ENCODE measurements at places on chromosomes 12 and 14. TPM values are rescaled to one million over a fixed set of nuclear protein-coding genes. Genes with fewer than 3 reads are reported as not detected.

GRCh38 chr14:52434955-52435354 is 117.3 kb downstream of the TXNDC16 start:
- no peak for DNase-seq

DNA sequence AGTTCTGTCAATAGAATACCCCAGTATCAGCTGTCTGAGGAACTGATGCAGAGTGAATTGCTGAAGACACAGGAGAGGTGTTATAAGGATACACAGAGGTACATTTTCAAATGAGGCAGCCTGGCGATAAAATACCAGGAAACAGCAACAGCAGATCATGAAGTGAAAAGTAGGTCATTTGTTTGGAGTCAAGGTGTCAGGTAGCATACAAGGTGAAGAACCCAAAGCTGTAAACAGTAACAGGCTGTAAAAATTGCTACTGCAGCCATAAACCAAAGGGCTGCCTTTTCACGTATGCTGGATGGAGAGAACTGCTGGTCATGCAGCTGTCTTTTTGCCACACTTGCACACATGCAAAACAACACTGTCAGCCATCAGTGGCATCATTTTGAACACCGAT is 9.3 kb upstream of the TWF1 start:
- no peak for DNase-seq

DNA sequence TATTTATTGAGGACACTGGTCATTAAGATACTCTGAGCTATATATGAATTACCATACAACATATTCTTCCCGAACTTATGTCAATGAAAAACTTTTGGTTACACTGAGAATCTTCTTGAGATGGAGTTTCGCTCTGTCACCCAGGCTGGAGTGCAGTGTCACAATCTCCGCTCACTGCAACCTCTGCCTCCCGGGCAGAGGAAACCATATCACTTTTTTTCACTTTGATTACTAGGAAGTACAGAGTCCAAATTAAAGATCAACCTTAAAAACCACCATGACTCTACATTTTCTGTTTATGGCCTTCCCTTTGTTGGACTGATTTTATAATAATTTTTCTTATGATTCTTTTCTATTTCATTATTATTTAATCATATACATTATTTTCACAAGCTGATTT is 336.5 kb downstream of the FSCB start:
- no peak for DNase-seq

DNA sequence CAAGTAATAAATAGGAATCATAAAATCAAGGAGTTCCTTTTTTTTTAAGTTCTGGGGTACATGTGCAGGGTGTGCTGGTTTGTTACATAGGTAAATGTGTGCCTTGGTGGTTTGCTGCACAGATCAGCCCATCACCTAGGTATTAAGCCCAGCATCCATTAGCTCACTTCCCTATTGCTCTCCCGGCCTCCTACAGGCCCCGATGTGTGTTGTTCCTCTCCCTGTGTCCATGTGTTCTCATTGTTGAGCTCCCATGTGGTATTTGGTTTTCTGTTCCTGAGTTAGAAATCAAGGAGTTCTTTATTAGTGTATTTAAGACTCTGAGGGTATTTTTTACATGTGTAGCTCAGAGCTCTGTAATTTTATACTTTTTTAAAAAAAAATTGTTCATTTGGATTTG is 86.0 kb downstream of the SCFD1 start:
- no peak for DNase-seq

DNA sequence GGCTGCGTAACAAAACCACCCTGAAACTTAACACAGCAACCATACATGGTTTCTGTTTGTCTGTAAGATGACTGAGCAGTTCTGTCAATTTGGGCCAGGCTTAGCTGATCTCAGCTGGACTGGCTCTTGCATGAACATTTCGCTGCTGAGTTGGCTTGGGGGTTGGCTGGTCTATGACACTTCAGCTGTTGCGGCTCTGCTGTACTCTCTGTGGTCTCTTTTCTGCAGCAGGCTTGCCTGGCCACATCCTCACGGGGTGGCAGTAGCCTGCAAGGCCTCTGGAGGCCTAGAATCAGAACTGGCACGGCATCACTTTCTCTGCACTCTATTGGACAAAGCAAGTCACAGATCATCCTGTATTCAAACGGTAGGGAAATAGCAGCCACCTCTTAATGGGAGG is 216.2 kb downstream of the BCL11B start:
- no peak for DNase-seq

GRCh38 chr14:89060191-89060590 is 235.7 kb downstream of the TTC8 start:
- no peak for DNase-seq

Gene COX8C
- not detected for total RNA-seq

Gene CCDC92
- 10.3 TPM for total RNA-seq

- DNase-seq, result no peak
Measured at GRCh38 chr14:102568115-102568614, 24.3 kb upstream of the RCOR1 start.

GRCh38 chr14:90294872-90295271 is 36.9 kb downstream of the NRDE2 start:
- no peak for DNase-seq

DNA sequence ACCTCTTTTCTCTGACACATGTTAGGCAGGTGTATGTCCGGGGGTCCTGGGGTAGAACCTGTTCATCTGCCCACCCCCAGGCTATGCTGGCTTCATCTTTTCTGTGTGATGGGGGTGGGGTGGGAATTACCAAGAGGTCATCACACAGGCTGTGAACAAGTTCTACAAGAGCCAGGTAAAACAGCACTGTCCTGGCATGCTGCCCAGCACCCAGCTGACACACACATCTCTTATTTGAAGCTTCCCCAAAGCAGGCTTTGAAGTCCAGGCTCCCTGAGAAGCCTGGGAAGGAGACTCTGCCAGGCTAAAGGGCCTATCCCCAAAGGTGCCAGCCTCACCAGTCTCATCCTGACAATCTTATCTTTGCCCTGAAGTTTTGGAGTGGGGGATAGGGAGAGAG is 141.1 kb downstream of the ALG10 start:
- no peak for DNase-seq

Gene SPIC
- not detected for total RNA-seq

Gene CLEC6A
- not detected for total RNA-seq

DNA sequence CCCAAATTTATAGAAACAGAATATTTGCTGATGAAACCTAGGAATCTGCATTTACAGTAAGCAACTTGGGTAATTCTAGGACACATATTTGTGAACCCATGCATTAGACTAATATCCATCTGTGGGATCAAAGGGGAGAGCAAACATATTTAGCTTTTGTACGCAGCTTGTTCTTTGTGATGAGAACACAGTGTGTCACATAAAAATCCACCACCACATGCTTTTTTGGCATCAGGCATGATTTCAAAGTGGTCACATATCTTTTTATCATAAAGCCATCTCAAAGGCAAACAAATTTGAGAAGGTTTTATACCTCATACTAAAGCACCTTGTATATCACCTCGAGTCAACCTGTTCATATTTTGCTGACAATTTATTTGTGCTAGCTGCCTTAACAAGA is 15.7 kb downstream of the DNAL1 start:
- peak; percentile 16 for DNase-seq

DNA sequence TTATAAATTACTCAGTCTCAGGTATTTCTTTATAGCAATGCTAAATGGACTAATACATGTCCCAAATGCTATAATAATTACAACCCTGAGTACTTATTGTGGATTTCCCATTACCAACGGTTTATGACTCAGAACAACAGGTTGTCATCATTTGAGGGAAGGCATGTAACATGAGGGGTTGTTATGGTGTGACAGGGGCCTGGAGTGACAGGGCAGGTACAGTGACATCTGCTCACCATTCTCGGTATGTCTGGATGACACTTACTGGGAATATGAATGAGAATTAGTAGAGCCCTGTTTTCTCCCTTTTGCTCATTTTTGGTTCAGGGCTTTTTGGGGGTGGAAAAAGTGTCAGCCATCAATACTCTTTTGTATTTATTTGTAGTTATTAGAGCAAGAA is 36.2 kb upstream of the FERMT2 start:
- no peak for DNase-seq

Gene SLC17A8
- total RNA-seq, result not detected

GRCh38 chr12:9134981-9135628 is 19.4 kb upstream of the A2M start:
- peak; percentile 17 for DNase-seq

GRCh38 chr12:98606359-98606988 is 13.0 kb downstream of the SLC25A3 start:
- DNase-seq, result no peak

DNA sequence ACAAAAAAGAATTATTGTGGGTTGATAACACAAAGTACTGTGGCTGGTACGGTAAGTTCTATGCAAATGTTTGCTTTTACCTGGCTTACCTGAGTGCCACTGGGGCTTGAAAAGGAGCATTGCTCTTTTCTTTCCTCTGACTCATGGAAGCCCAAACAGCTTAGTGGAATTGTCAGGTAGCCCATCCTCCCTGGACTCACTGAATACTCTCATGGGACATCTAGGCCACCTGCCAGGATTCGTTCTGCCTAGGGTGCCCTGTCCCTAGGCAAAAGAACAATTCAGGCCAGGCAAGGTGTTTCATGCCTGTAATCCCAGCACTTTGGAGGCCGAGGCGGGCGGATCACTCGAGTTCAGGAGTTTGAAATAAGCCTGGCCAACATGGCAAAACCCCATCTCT is 22.5 kb upstream of the YAF2 start:
- no peak for DNase-seq

Gene USP44
- not detected for total RNA-seq

GRCh38 chr12:95497031-95497430 is 23.1 kb downstream of the METAP2 start:
- no peak for DNase-seq

- DNase-seq, result no peak
Measured at GRCh38 chr14:77240336-77240915, 30.6 kb downstream of the NGB start.

Gene LACRT
- total RNA-seq, result not detected

DNA sequence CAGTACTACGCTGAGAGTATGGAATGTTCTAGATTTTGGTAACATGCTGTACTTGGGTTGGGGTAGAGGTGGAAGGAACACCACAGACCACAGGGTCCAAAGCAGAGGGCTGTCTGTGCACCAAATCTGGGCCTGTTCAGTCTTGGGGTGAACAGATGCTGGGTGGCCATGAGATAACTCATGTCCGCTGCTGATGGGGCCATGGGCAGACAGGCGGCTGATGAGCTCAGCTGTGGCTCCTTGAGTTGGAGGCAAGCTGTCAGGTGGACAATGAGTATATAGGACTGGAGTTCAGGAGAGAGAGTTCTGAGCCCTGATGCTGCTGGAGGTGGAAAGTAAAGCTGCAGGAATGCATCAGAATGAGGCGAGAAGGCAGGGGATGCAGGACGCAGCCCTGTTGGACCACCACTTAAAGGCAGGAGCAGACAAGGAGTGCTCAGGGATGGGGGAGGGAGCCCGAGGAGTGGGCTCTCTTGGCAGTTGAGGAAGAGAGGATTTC is 6.2 kb downstream of the SMIM41 start:
- DNase-seq, result no peak

DNA sequence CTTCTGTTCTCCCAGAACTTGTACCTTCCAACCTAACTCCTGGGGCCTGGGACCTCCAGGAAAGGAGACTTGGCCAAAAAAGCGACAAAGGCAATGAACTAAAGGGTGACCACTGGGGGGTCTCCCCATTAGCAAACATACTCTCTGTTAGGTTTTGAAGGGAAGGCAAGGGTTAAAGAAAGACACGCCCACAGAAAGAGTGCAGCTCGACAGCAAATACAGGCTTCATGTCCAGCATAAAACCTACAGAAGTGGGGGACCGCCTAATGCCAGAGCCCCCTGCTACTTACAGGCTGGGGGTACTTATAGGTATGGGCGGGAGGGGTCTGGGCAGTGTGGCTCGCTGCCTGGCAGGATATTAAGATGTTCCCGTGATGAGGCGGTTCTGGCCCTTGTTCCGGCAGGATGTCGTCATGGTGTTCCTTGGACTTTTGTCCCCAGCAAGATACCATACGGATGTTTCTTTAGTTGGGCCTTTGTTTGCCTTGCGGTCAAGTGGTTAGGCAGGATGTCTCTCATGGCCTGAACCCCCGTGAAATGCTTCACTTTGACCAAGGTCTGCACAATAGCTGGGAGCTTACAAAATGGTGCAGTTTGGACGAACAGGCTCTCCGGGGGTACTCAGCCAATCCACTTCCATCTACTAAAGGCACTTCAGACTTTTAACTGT is 53.4 kb downstream of the PRMT8 start:
- no peak for DNase-seq

Gene KIF5A
- total RNA-seq, result not detected

- DNase-seq, result no peak
Measured at GRCh38 chr12:64713376-64713775, 45.8 kb downstream of the GNS start.

Gene ORAI1
- total RNA-seq, result 11.4 TPM

DNA sequence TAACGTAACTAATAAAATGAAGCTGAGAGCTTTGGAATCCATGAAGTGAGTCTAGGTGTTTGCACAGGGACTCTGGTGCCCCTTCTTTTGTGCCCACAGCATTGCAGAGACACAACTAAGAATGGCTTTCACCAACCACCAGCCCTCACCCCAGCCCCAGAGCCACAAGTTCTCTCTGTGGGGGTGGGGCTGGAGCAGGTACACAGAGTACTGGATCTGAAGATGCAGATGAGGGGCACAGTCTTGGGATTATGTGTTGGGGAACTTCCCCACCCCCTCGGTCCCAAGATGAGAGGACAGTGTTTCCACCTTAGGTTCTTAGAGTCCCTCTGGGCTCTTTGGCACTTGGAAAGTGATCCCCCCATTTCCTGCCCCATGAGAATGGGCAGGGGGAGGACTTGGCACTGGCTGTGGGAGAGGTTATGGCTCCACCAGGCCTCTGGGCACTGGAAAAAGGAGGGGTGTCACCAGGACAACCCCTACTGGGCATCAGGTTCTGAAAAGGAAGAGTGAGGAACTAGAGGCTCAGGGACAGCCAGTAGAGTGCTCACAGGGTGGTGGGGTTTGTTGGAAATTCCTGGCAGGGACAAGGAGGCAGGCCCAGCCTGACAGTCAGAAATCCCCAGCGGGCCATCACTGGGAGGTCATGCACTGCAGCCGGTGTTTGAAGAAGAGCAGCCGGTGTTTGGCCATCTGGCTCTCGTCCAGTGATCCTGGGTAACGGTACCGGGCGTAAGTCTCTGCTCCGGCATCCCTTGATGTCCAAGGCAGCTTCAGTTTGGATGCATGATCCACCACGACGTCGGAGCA is 6.7 kb downstream of the B4GALNT1 start:
- no peak for DNase-seq

GRCh38 chr14:100618763-100619320 is 31.6 kb upstream of the BEGAIN start:
- no peak for DNase-seq

Gene FZD10
- total RNA-seq, result not detected

- DNase-seq, result no peak
Measured at GRCh38 chr12:41460906-41461305, 272.8 kb downstream of the PDZRN4 start.

DNA sequence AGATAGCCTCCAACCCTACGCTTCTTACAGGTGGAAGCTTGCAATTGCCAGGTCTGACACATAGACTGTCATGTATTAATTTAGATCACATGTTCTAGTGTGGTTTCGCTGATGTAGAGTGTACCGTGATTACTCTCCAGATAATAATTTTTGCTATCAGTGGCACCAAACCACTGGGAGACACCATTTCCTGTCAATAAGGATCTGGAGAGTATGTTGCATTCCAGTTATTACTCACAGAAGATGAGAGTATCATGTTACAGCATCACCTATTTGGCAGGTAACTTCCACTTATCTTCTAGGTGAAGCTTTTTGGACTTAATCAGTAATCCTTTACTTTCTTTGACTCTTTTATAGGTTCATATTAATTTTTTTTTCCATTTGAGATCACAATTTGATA is 147.2 kb downstream of the HELB start:
- no peak for DNase-seq

- no peak for DNase-seq
Measured at GRCh38 chr12:80846952-80847351, 90.8 kb downstream of the LIN7A start.

- no peak for DNase-seq
Measured at GRCh38 chr12:116639765-116640164, 80.6 kb downstream of the MAP1LC3B2 start.
